Thyroid gland (tissue), 4 donors: ENCODE measurements at places on chromosomes 5 and 9.

GRCh38 chr5:41071975-41072374 is 833 bp upstream of the MROH2B start:
- DNase-seq, result no peak
- no peaks in the 10 kb centered on the region for H3K27me3 ChIP-seq
- no peaks in the 10 kb centered on the region for H3K36me3 ChIP-seq
- H3K27ac ChIP-seq, result no peak overlapping the region
- H3K4me1 ChIP-seq, result no peaks in the 10 kb centered on the region

GRCh38 chr5:172010278-172010677 is 3.8 kb upstream of the FBXW11 start:
- H3K27ac ChIP-seq, result no peak overlapping the region
- DNase-seq, result no peak
- H3K4me1 ChIP-seq, result peaks cover 9% of the 10 kb centered on the region
- no peak overlapping the region for H3K4me3 ChIP-seq

DNA sequence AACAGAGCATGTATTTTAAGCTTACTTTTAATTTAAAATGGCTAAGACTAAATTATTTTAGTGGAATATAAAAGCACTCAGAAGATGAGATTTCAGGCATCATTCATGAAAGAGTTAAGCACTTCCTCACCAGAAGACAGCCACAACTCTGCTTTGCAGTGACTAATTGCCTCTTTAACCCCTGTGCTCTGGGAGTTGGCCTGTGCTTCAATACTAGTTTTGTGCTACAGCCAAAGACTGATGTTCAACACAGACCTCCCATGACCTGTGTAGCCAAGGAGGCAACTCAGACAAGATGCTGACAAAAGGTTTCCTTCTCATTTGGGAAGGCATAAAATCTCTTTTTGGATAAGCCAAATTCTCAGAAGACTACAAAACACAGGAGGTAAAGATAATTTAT is 353.5 kb downstream of the FBXL17 start:
- H3K27ac ChIP-seq, result no peak overlapping the region
- no peak for DNase-seq
- H3K27me3 ChIP-seq, result no peaks in the 10 kb centered on the region

DNA sequence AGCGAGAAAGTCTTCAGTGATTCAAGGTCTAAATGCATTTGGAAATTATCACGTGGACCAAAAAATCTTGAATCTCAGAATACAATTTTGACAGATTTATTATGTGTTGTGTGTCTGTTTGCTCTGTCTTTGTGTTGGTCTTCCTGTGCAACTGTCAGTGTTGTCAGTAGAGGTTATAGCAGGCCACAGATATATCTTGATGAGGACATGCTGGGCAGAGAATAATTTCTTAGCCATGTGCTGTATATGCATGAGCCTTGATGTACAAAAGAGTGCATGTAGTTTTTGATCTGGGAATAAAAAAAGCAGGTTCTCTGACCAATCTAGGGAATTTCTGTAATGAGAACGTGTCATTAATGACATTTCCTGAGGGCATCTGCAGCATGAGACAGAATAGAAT is 57.6 kb downstream of the ZSWIM6 start:
- no peak overlapping the region for H3K4me3 ChIP-seq
- DNase-seq, result no peak
- H3K27me3 ChIP-seq, result no peaks in the 10 kb centered on the region
- peaks cover 16% of the 10 kb centered on the region for H3K4me1 ChIP-seq

DNA sequence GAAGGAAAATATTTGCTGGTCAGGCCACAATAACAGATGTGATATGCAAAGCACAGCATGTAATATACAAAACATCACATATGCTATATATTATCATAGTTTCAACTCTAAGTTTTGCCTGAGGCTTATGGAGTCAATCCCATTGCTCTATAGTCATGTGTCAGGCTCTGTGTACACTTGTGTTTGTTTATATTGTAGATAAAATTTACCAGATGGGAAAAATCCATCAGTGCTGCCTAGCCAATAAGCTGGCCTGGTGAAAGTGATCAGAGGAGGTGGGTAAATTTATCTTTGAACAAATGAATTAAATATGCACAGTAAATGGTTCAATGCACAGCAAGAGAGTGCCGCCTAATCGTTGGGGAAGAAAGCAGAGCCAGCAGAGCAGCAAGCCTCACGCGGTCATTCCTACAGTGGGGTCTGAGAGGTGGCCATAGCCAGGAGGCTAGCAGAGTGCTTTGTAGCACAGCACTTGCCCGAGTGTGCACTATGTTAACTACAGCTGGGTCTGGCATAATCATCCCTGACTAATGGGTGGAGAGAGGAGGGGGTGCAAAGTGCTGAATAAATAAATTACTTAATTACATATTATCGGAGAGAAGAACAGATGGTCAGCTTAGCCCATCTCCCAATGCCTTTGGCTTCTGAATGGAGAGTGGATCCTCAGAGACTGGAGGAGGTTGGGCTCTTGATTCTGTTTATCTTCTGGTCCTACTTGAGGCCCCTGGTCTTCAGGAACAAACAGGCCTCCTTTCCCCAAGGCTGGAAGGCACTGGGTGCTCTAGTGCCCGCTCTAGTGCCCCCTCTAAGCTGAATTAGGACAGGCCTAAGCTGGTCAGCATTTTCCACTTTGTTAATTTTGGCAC is 153.5 kb downstream of the MAT2B start:
- no peaks in the 10 kb centered on the region for H3K4me1 ChIP-seq
- no peaks in the 10 kb centered on the region for H3K36me3 ChIP-seq
- H3K4me3 ChIP-seq, result no peak overlapping the region

- H3K27me3 ChIP-seq, result no peaks in the 10 kb centered on the region
- H3K4me1 ChIP-seq, result no peaks in the 10 kb centered on the region
- H3K4me3 ChIP-seq, result no peak overlapping the region
- no peaks in the 10 kb centered on the region for H3K36me3 ChIP-seq
Measured at GRCh38 chr5:23234197-23234596, 273.2 kb upstream of the PRDM9 start.

DNA sequence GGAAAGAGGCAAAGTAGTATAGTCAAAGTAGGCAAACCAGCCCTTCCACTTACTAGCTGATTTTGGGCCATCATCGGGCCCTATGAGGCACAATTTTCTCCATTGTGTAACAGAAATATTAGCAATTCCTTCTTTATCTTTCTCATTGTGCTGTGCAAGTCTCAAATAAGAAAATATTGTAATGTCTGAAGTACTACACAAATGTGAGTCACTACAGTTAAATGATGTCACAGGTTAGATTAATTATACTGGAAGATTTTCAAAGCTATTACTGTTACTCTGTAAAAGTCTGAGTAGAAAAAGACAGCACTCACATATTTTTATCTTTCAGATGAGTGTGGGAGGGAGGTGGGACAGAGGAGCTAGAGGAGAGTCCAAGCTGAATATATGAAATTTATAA is 12.4 kb upstream of the TMC1 start:
- no peak overlapping the region for H3K4me3 ChIP-seq
- no peak overlapping the region for H3K27ac ChIP-seq
- no peaks in the 10 kb centered on the region for H3K27me3 ChIP-seq
- peaks cover 3% of the 10 kb centered on the region for H3K4me1 ChIP-seq
- no peaks in the 10 kb centered on the region for H3K36me3 ChIP-seq
- no peak for DNase-seq

DNA sequence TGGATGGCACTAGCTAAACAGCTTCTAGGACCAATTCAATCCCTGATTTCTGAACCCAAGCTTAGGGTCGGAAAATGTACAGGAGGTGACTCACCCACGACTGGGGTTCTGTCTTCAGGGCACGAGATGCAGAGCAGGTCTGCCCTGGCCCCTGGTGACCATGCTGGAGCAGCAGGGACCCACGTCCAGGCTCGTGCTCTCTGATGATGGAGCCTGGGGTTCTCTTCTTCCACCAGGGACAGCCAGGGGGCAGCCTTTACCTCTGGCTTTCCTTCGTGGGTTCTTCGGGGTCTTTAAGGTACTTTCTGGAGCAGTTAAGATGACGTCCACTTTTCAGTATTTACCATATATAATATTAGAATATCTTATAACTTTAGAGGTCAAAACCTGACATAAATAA is 2.1 kb downstream of the CFAP77 start:
- H3K4me3 ChIP-seq, result no peak overlapping the region
- no peak overlapping the region for H3K27ac ChIP-seq
- no peaks in the 10 kb centered on the region for H3K36me3 ChIP-seq
- H3K27me3 ChIP-seq, result peaks cover 9% of the 10 kb centered on the region

GRCh38 chr5:171309276-171310211 is 496 bp downstream of the TLX3 start:
- no peaks in the 10 kb centered on the region for H3K36me3 ChIP-seq
- peaks cover 24% of the 10 kb centered on the region for H3K4me1 ChIP-seq
- DNase-seq, result no peak
- H3K27me3 ChIP-seq, result peaks cover 65% of the 10 kb centered on the region
- no peak overlapping the region for H3K4me3 ChIP-seq
- H3K27ac ChIP-seq, result no peak overlapping the region

DNA sequence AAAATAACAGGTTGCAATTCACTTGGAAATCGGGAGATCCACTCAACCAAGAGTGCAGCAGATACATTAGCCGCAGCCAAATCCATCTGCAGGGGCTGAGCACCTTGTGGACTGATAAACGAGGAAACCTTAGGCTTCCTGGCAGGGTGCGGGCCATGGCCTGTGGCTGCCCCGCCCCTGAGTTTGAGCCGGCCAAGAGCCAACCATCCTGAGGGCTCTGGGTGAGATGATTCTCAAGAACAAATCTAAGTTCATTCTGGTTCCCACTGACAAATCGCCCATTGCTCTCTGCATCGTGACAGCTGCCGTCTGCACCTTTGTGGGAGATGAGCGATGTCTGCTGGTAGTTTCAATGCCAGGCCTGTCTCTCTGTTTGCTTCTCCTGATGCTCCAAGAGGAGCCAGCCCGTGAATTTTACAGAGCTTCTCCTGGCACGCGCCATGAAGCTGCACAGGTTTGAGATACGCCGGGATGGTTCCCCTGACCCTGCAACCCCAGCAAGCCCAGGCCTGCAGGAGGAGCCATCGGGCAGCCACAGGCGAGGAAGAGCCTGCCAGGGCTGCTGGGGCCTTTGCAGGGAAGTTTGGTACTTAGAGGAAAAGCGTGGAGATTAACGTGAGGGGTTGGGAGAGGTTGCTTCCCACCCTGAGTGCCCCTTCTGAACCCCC is 154.0 kb downstream of the OLFM1 start:
- no peak overlapping the region for H3K4me3 ChIP-seq
- no peak overlapping the region for H3K27ac ChIP-seq
- no peaks in the 10 kb centered on the region for H3K4me1 ChIP-seq
- H3K36me3 ChIP-seq, result no peaks in the 10 kb centered on the region
- no peaks in the 10 kb centered on the region for H3K27me3 ChIP-seq
- DNase-seq, result no peak

DNA sequence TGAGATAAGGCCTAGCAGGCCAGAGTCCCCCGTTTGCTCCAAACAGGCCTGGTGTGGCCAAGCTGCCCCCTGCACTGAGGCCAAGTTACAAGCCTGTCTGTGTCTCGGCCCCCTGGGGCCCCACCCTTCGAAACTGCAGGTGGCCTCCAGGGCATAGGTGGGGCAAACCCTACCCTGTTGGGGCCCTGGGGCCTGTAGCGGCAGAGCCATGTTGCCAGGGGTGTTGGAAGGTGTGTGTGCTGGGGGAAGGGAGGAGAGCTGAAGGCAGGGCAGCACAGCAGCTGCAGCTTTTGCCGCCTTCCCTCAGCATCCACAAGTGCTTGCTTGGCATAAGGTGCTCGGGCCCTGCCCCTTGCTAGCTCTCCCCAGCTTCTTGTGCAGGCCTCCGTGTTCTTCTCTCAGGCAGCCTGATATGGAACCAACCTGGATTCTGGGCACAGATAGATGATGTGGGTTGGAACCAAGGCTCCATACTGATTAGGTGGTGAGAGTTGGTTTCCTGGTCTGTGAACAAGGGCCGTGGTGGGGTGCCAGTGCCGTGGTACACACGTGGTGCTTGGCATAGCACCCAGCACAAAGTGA is 12.7 kb downstream of the IRF1 start:
- H3K4me1 ChIP-seq, result peaks cover 17% of the 10 kb centered on the region
- H3K4me3 ChIP-seq, result no peak overlapping the region
- H3K27me3 ChIP-seq, result no peaks in the 10 kb centered on the region
- H3K36me3 ChIP-seq, result no peaks in the 10 kb centered on the region
- DNase-seq, result no peak
- no peak overlapping the region for H3K27ac ChIP-seq

DNA sequence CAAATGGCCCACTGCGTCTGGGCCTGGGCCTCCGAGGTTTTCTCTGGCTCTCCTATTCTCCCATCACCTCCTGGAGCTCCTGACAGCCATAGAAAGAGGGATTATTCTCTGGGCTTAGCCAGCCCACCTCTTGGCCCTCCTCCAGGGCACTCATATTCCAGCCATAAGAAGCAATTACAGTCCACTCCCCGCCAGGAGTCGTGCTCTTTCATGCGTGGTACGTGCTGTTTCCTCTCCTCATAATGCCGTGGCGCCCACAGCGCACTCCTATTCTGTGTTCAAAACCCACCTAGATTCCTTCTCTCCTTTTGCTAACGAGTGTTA is 240.8 kb upstream of the ZNF462 start:
- DNase-seq, result no peak
- no peaks in the 10 kb centered on the region for H3K36me3 ChIP-seq
- H3K4me1 ChIP-seq, result no peaks in the 10 kb centered on the region
- H3K4me3 ChIP-seq, result no peak overlapping the region
- no peaks in the 10 kb centered on the region for H3K27me3 ChIP-seq

DNA sequence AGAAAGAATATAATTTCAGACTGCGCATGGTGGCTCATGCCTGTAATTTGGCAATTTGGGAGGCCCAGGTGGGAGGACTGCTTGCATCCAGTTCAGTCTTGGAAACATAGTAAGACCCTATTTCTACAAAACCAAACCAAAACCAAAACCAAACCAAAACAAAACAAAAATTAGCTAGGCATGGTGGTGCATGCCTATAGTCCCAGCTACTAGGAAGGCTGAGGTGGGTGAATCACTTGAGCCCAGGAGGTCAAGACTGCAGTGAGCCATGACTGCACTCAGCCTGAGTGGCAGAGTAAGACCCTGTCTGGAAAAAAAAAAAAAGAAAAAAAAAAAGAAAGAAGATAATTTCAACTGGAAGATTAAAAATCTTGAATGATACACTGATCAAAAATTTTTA is 137.0 kb upstream of the ACOT12 start:
- H3K4me1 ChIP-seq, result peaks cover 8% of the 10 kb centered on the region
- no peak overlapping the region for H3K27ac ChIP-seq
- H3K36me3 ChIP-seq, result no peaks in the 10 kb centered on the region
- H3K4me3 ChIP-seq, result no peak overlapping the region

DNA sequence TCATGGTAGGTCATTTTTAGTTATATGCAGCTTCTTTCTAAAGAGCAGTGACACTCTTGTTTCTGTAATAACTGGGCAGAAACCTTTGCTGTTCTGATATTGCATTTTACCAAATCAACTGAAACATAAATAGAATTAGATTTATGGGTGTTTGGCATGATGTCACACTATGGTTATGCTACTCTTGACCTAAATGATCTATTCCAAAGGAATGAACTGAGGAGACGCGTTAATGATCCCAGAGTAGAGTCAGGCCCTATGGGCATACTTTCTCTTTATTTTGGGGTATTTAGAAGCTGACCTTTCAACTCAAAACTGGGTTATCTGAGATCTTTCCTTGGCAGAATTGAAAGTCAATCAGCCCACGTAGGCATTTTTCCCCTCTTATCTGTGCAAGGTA is 146.8 kb upstream of the ADAMTSL1 start:
- H3K27me3 ChIP-seq, result no peaks in the 10 kb centered on the region
- no peak for DNase-seq
- H3K4me1 ChIP-seq, result no peaks in the 10 kb centered on the region
- H3K36me3 ChIP-seq, result no peaks in the 10 kb centered on the region
